ENCODE measurements at places on chromosomes 2 and 18. TPM values are rescaled to one million over a fixed set of nuclear protein-coding genes. Genes with fewer than 3 reads are reported as not detected.
A peak's percentile ranks its signal among the peaks of the same experiment; 100 is the strongest.

- no peak for DNase-seq
These were observed 278.3 kb downstream of the TSN start for GRCh38 chr2:122033778-122034177.

Gene SERPINB10
- total RNA-seq: not detected

GRCh38 chr2:238376884-238377391 lies 49.8 kb upstream of the ASB1 start:
- DNase-seq: no peak

- no peak for DNase-seq
These were observed 73.6 kb downstream of the SPRED2 start for GRCh38 chr2:65358678-65359400.

DNA sequence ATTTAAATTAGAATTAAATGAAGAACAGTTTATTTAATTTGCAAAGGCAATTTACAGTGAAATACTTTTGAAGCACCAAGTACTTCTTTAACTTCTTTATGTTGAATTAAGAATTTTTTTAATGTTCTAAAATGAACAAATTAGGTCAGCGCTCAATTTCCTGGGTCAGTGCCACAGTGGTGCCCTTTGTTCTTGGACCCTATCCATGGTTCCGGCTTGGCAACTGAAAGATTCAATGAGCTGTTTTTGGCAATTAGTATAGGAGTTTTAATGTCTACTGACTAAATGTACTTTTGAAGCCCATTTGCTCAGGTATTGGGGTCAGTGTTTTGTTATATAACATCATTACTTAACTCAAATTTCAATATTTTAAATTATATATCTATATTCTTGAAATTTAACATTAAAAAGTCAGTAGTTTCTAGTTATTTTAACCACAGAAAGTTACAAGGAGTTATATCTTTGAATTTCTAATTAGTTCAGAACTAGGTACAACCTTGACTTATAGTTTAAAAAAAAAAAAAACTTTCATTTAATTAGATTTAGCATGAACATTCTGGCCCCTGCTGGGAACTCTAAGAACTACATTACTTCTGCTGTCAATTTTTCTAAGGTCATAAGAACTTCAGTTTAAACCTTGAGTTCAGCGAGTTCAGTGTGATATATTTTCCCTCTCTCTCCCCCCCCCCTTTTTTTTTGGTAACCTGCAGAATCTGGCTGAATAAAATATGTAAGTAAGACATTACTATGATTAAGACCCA lies 7.6 kb upstream of the MSTN start:
- peak; percentile 56 for DNase-seq

- DNase-seq: no peak
These were observed 8.5 kb downstream of the UXS1 start for GRCh38 chr2:106185475-106186184.

Gene RNF125
- 4.5 TPM for total RNA-seq

- no peak for DNase-seq
These were observed 42.9 kb downstream of the MMADHC start for GRCh38 chr2:149544692-149545091.
